ENCODE measurements at places on chromosomes 3 and 15.

DNA sequence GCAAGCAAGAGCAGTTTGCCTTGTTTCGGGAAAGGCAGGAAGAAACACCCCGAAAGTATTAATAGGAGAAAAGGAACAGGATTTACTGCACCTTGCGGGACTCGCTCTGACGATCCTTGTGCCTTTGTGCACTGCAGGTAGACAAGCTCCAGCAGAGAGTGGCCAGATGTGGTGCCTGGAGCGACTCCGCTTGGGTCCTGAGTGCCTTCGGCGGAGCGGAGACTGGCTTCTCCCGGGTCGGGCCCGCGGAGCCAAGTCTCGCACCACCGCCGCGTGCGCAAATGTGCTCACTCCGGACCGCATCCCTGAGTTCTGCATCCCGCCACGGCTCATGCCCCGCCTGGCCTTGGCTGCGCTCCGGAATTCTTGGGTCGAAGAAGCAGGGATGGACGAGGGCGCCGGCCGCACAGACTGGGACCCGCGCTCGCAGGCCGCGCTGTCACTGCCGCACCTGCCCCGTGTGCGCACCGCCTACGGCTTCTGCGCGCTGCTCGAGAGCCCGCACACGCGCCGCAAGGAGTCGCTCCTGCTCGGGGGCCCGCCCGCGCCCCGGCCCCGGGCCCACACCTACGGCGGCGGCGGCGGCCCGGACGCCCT is 769 bp downstream of the C2CD4A start:
- DNase-seq, result peak; percentile 46

DNA sequence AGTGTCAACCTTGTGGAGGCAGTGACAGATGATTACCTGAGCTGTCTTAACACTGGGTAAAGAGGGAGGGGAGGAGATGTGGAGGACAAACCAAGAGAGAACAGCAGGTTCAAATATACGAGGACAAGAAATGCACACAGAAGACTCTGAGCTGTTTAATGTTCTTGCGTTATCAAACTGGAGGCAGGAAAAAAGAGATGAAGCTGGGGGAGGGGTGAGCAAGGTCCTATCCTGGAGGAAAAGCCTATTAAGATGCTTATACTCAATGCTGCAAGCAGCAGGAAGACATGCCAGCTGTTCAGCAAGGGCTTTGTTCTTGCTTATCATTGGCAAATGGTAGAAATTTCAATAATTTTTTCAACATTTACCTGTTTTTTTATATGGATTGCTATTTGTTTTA is 345.7 kb upstream of the TRIM42 start:
- DNase-seq, result no peak

- no peak for DNase-seq
These were observed 79.7 kb upstream of the SMAD3 start for GRCh38 chr15:66985653-66986052.

DNA sequence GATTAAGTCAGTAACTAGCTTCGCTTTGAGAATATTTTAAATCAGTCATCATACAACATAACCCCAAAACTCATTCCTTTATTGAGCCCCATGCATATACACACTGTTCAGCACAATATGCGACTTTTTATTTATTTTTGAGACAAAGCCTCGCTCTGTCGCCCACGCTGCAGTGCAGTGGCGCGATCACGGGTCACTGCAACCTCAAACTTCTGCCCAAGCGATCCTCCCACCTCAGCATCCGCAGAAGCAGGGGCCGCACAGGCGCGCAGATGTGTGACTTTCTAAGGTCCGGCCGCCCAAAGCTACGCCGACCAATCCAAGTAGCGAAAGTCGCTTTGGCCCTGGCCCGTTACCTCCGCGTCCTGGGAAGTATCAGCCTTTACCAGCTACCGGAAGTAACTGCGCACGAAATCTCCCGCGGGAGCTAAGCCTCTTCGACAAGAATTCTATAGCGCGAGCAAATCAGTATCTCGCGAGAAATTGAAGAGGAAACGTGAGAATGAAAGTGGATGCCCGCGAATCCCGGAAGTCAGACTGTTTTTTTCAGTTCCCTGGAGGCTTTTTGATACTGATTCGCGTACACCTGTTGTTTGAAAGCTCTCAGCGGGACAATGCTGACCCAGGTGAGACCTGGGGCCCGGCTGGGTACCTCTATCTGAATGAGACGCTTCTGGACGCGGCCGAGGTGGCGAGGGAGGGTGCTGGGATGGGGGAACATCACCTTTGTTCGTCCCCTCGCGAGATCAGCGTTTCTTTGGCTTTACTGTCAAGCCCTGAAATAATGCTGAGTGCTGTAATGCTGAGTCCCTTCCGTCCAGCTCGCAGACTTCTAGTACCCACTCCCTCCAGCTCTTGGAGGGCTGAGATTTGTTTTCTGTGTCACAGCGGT is at the start of the genes DHFR2 and NSUN3:
Gene DHFR2, minus strand, starts transcription at position 404 of the 892 bp plus-strand sequence. CDS start 1,405 bp downstream, outside the sequence.
Gene NSUN3, plus strand, starts transcription at position 549 of the 892 bp plus-strand sequence. Its CDS starts 66 bp downstream, at position 615.
- peak; percentile 93 for DNase-seq

- DNase-seq, result no peak
These were observed 42.9 kb upstream of the CADPS start for GRCh38 chr3:62918131-62918530.

GRCh38 chr15:31141792-31142191 is 40.3 kb upstream of the TRPM1 start:
- no peak for DNase-seq
